ENCODE measurements at places on chromosomes 3 and 15. TPM values are rescaled to one million over a fixed set of nuclear protein-coding genes. Genes with fewer than 3 reads are reported as not detected.

ANKUB1 gene
- total RNA-seq = not detected

MME gene
- 71.5 TPM for total RNA-seq

TM4SF18 gene
- total RNA-seq = not detected

DNA sequence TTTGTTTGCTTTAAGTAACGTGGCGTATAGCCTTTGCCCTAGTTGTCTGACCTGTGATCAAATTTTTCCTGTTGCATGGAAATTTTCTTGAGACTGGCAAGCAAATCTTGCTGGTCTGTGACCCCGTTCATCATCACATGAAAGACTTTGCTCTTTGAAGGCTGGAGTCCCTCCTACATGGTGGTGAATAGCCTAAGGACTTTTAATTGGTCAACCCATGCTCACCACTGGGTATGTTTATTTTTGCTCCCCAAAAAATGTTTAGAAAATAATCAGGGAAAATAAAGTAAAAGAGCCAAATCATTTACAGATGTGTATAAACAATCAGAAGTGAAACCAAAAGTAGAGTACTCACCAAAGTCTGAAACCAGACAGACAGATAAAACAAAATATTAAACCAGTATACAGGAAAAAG is 1075.3 kb upstream of the ALCAM start:
- DNase-seq = no peak
- no peak overlapping the region for H3K4me3 ChIP-seq
- no peaks in the 10 kb centered on the region for H3K4me1 ChIP-seq
- no peaks in the 10 kb centered on the region for H3K27me3 ChIP-seq

- H3K36me3 ChIP-seq = no peaks in the 10 kb centered on the region
- no peaks in the 10 kb centered on the region for H3K27me3 ChIP-seq
- no peak overlapping the region for H3K4me3 ChIP-seq
Measured at GRCh38 chr15:31464216-31465082, 137.8 kb downstream of the KLF13 start.

DNA sequence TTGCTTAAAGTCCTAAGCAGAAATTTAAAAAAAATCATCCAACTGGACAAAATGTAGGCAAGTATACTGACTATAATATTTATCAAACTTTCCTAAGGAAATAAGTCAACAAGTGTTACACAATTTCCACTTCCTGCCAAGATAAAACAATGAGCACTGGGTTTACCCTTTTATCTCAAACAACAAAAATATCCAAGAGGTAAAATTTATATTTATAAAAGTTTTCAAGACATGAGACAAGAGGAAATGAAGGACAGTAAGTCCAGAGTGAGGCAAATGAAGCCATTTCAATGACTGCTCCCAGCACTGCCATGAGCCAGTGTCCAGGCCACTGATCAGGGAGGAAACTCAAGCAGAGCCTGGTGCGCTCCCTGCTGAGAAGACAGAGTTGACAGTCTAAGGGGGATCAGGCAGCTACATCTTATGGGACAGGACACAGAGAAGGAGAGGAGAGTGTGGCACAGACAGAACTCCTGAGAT is 439.4 kb downstream of the RAP2B start:
- no peaks in the 10 kb centered on the region for H3K27me3 ChIP-seq
- DNase-seq = no peak
- H3K36me3 ChIP-seq = no peaks in the 10 kb centered on the region
- H3K4me1 ChIP-seq = peaks cover 4% of the 10 kb centered on the region
- no peak overlapping the region for H3K4me3 ChIP-seq

- peak; percentile 54 for DNase-seq
- no peaks in the 10 kb centered on the region for H3K4me1 ChIP-seq
- no peaks in the 10 kb centered on the region for H3K27me3 ChIP-seq
- H3K4me3 ChIP-seq = no peak overlapping the region
- no peaks in the 10 kb centered on the region for H3K36me3 ChIP-seq
- H3K27ac ChIP-seq = no peak overlapping the region
Measured at GRCh38 chr3:70120357-70120966, 120.9 kb downstream of the SAMMSON start.

DNA sequence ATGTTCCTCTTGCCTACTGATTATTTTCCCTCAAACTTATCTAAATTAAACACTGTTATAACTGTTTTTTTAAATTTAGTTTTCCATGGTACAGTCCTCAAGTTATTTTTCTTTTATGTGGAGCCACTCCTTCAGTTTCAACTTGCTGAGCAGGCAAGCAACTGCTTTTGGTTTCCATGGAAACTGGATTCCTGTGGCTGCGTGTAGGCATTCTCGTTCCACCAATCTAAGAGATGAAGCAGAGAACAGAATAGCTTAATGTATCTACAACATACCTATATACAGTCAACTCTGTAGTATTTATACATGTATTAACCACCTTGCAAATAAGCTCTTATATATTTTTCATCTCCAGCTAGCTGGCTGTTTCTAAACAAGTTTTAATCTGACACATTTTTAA is 25.8 kb upstream of the ANXA2 start:
- H3K27ac ChIP-seq = peak overlapping the region; percentile 36
- H3K27me3 ChIP-seq = no peaks in the 10 kb centered on the region
- peak; percentile 79 for DNase-seq

DNA sequence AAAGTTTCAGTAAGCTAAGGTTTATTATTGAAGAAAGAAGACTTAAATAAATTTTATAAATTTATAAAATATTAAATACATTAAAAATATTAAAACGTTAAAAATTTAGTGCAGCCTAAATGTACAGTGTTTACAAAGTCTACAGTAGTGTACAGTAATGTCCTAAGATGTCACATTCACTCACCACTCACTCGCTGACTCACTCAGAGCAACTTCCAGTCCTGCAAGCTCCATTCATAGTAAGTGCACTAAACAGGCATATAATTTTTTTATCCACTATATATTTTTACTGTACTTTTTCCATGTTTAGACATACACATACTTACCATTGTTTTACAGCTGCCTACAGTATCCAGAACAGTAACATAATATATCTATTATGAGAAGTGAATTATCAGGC is 51.5 kb downstream of the TJP1 start:
- H3K36me3 ChIP-seq = peaks cover 21% of the 10 kb centered on the region
- no peak for DNase-seq
- H3K27me3 ChIP-seq = no peaks in the 10 kb centered on the region
- H3K4me1 ChIP-seq = no peaks in the 10 kb centered on the region
- no peak overlapping the region for H3K27ac ChIP-seq

GRCh38 chr15:27179789-27180188 is 208.8 kb downstream of the GABRG3 start:
- no peaks in the 10 kb centered on the region for H3K36me3 ChIP-seq
- no peak overlapping the region for H3K27ac ChIP-seq
- H3K4me3 ChIP-seq = no peak overlapping the region
- no peak for DNase-seq
- H3K4me1 ChIP-seq = no peaks in the 10 kb centered on the region
- no peaks in the 10 kb centered on the region for H3K27me3 ChIP-seq

- no peak for DNase-seq
- no peaks in the 10 kb centered on the region for H3K36me3 ChIP-seq
- no peak overlapping the region for H3K4me3 ChIP-seq
Measured at GRCh38 chr3:105608623-105609022, 241.9 kb downstream of the ALCAM start.

DNA sequence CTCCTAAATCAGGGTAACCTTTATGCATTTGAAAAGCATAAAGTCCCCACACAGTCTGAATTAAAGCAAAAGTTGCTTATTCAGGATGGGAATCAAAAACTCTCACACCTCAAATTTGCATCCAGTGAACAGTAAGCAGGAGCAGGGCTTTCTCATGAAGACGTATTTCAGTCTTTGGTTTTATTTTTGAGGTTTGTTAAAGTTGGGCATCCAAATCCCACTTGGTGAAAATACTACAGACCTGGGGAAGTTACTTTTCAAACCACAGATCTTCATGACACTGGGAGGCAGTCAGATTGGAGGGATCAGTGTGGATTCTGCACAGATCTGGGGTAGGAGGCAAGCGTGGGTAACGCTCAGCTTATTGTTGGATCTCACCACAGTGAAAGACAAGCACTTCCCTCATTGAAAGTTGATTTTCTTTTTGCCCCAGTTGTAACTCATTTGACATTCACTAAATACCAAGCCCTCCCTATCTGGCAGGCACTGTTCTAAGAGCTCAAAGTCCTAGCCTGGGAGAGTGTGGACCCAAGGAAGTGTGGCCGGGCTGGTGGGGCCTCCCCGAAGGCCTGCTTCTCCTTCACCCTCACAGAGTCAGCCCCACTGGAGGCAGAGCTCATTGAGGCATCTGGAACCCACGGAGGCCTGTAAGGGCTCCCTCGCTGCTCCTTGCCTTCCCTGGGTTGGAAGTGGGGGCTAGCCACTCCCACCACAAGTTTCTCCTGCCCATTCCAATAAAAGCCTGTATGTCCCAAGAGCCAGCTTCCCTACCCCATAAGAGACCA is 783 bp upstream of the ISG20 start:
- H3K4me3 ChIP-seq = peak overlapping the region; percentile 42
- peak overlapping the region; percentile 47 for H3K27ac ChIP-seq
- H3K27me3 ChIP-seq = no peaks in the 10 kb centered on the region

- no peak overlapping the region for H3K4me3 ChIP-seq
- no peaks in the 10 kb centered on the region for H3K27me3 ChIP-seq
- no peaks in the 10 kb centered on the region for H3K4me1 ChIP-seq
Measured at GRCh38 chr15:36590838-36591237, 11.4 kb downstream of the CDIN1 start.

Data from SJCRH30 (cell line).